Stimulated activated naive B cell treated with anti-CD40 and anti-IgM and Interleukin-4, amounts not matched to agents 10 μg/mL and 1 μg/mL and 100 μg/mL, for 72 hours (primary cell): ENCODE measurements at places on chromosomes 2 and 18.

GRCh38 chr2:69214898-69215297 is 172.1 kb downstream of the GFPT1 start:
- H3K27me3 ChIP-seq, result peaks cover 4% of the 10 kb centered on the region
- H3K27ac ChIP-seq, result no peak overlapping the region
- H3K4me3 ChIP-seq, result no peak overlapping the region
- no peak for DNase-seq
- no peaks in the 10 kb centered on the region for H3K36me3 ChIP-seq

DNA sequence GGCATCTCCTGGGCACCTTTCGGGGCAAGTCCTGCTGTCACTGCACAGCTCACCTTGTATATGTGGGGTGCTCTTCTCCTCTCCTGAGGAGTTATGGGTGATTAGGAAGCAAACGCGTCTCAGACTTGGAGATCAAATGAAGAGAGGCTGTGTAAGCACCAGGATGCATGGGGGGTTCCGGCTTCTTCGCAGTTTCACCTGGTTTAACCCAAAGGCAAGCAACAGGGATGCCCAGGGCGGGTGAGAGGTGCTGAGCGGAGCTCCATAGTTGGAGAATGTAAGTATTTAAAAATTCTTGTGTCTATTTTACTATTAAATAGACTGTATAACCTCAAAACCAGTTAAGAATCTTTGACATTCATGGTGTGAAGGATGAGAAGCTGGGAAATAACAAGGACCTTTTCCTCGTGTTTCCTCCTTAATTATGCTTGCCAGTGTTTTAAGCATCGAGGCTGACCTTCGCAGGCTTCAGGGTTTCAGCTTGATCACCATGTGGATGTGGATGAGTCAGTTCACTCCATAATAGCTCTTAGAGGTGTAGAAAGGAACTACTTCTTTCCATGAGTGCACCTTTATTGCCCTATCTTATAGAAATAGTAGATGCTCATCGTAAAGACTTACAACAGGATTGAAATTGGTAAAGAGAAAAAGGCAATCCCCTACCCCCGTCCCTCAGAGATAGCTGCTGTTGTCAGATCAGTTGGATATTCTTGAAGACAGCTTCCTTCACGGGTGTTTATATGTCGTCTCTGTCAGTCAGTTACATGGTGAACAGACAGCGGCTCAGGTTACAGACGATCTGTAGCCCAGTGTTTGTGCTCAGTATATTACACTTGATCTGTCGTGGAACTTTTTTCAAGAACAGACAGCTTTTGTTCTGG is 201.1 kb downstream of the AGAP1 start:
- no peak overlapping the region for H3K4me3 ChIP-seq
- H3K27ac ChIP-seq, result no peak overlapping the region
- H3K4me1 ChIP-seq, result no peaks in the 10 kb centered on the region
- no peaks in the 10 kb centered on the region for H3K36me3 ChIP-seq
- DNase-seq, result no peak

DNA sequence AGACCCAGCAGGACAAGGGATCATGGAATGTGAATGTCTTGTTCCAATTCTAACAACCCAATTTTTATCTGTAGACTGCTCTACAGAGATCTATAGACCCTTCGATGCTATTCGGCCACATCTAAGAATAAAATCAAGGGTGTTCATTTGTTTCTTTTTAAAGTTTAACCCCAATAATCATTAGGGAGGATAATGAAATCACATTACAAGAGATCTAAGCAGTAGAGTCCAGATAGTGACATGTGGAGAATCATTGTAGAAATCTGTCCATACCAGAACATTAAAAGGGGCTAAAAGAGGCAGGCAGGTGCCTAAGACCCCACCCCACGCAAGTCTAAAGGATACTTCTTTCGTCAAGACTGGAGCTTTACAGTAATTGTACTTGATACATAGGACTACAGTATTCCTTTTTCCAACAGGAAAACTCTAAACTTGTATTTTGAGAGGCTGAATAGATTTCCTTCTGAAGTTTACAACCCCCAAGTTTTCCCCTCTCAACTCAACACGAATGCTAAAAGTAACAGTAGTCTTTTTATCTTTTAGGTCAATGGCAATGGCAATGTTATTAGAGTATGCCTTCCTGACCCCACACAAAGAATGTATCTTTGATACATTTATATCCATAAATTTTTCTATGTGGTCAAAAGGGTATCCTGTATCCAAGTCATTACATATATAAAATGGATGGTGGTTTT is 183.7 kb downstream of the TCF4 start:
- DNase-seq, result no peak
- no peak overlapping the region for H3K27ac ChIP-seq
- peaks cover 12% of the 10 kb centered on the region for H3K4me1 ChIP-seq
- no peak overlapping the region for H3K4me3 ChIP-seq
- no peaks in the 10 kb centered on the region for H3K27me3 ChIP-seq
- H3K36me3 ChIP-seq, result peaks cover 4% of the 10 kb centered on the region

GRCh38 chr2:168802859-168803725 is 655 bp downstream of the NOSTRIN start:
- H3K27ac ChIP-seq, result no peak overlapping the region
- no peak overlapping the region for H3K4me3 ChIP-seq
- H3K27me3 ChIP-seq, result no peaks in the 10 kb centered on the region
- H3K36me3 ChIP-seq, result no peaks in the 10 kb centered on the region
- no peak for DNase-seq

DNA sequence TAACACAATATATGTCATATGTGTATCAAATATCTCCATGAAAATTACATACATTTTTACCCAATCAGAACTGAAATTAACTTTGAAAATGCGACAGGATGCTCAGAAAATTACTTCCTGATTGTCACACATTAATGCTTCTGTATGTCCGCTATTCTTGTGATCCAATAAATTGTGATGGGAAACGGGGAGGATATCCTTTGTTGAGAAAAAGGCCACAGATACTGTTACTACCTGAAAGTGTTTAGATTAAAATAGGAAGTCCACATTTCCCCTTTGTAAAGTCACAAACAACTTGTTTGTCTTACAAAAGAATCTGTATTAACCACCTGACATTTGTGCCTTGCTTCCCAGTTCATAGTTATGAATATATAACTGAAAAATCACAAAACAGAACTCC is 62.9 kb downstream of the NOL10 start:
- no peak overlapping the region for H3K4me3 ChIP-seq
- no peak for DNase-seq
- H3K27me3 ChIP-seq, result no peaks in the 10 kb centered on the region
- H3K4me1 ChIP-seq, result peaks cover 6% of the 10 kb centered on the region

DNA sequence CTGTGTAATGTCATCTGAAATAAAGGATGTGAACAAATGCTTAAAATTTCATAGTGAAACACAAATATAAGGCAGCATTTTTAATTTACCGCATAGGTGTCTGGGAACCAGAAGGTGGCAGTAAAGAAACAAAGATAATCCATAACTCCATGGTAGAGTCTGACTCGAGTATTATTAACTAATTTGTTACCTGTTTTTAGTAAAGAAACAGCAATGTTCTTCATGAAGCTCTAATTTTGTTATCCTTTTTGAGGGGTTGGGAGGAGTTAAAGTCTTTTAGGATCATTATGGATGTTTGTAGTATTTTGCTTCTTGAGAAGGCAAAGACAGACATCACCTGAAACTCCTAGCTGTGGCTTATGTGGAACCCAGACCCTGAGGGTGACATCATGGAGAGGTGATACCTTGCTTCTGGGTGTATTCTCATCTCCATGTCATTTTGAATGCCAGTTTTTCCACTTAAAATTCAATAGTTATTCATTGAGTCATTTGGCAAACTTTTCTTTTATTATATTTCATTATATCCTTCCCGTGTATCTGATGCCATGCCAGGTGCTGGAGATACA is 286.2 kb upstream of the EPAS1 start:
- no peaks in the 10 kb centered on the region for H3K4me1 ChIP-seq
- DNase-seq, result no peak
- H3K36me3 ChIP-seq, result peaks cover 63% of the 10 kb centered on the region
- no peak overlapping the region for H3K4me3 ChIP-seq
- no peak overlapping the region for H3K27ac ChIP-seq

- peaks cover 3% of the 10 kb centered on the region for H3K4me1 ChIP-seq
- no peaks in the 10 kb centered on the region for H3K27me3 ChIP-seq
- no peak overlapping the region for H3K4me3 ChIP-seq
- no peak overlapping the region for H3K27ac ChIP-seq
Measured at GRCh38 chr2:127968610-127969339, 59.1 kb downstream of the SAP130 start.

DNA sequence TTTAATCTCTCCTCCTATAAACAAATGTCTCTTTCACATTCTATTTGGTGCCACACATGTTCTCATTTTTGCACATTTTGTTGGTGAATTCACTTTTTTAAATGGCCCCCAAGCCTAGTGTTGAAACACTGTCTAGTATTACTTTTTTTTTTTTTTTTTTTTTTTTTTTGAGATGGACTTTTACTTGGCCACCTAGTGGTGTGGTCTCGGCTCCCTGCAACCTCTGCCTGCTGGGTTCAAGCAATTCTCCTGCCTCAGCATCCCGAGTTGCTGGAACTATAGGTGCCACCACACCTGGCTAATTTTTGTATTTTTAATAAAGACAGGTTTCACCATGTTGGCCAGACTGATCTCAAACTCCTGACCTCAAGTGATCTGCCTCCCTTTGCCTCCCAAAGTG is 273.8 kb upstream of the SLC14A2 start:
- H3K4me3 ChIP-seq, result no peak overlapping the region
- H3K4me1 ChIP-seq, result no peaks in the 10 kb centered on the region

DNA sequence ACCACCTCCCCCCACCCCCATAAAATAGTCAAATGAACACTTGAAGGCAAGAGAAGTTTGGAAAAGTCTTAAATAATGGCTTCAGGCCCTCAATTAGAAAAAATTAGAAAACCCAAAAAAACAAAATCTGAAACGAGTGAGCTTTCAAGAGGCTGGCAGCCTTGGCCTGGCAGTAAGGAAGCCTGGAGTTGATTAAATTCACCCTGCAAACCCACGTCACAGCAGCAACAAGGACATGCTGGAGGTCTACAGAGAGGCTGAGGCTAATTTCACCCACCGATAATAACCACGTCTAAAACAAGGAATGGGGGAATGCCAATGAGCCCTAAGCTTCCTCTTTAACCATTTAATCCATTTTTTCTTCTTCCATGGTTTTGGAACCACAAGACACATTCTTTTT is 122.7 kb upstream of the SMAD7 start:
- peaks cover 4% of the 10 kb centered on the region for H3K36me3 ChIP-seq
- no peaks in the 10 kb centered on the region for H3K4me1 ChIP-seq

- peaks cover 19% of the 10 kb centered on the region for H3K4me1 ChIP-seq
- no peak overlapping the region for H3K27ac ChIP-seq
- H3K4me3 ChIP-seq, result no peak overlapping the region
- peaks cover 26% of the 10 kb centered on the region for H3K27me3 ChIP-seq
- H3K36me3 ChIP-seq, result no peaks in the 10 kb centered on the region
- no peak for DNase-seq
Measured at GRCh38 chr2:217160103-217160743, 300.4 kb upstream of the TNP1 start.

DNA sequence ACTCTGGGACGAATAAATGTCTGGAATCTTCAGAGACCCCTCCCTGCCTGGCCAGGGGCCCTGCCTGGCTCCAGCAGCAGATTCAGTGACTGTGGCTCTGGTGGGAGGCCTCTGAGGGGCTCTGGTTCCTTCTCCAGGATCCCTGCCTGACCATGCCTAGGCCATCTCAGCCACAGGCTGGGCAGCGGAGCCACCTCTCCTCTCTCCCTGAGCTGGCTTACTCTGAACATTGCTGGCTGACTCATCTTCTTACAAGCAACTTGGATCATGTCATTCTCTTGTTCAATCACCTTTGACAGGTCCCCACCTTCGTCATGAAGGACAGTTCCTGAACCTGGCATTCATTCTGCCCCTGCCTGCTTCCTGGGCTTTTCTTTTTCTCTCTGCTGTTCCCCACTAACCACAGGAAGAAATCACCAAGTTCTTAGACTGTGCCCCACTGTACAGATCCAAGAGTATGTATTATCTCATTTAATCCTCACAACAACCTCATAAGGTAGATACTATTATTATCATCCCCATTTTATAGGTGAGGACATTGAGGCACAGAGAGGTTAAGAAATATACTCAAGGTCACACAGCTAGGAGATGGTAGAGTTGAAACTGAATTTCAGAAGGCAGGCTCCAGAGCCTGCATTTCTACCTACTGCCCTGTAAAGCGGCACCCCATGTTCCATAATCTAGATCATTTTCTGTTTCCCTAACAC is 155.5 kb upstream of the SMAD2 start:
- H3K27me3 ChIP-seq, result no peaks in the 10 kb centered on the region
- DNase-seq, result no peak
- no peaks in the 10 kb centered on the region for H3K36me3 ChIP-seq
- H3K4me1 ChIP-seq, result no peaks in the 10 kb centered on the region

GRCh38 chr18:21163647-21164547 is 52.3 kb upstream of the ROCK1 start:
- no peaks in the 10 kb centered on the region for H3K4me1 ChIP-seq
- H3K27me3 ChIP-seq, result peaks cover 10% of the 10 kb centered on the region
- H3K4me3 ChIP-seq, result no peak overlapping the region
- no peak overlapping the region for H3K27ac ChIP-seq
- no peaks in the 10 kb centered on the region for H3K36me3 ChIP-seq

GRCh38 chr2:213443921-213444320 is 159.7 kb downstream of the SPAG16 start:
- no peaks in the 10 kb centered on the region for H3K27me3 ChIP-seq
- H3K27ac ChIP-seq, result no peak overlapping the region
- no peaks in the 10 kb centered on the region for H3K4me1 ChIP-seq

GRCh38 chr2:8876628-8877027 is 39.2 kb upstream of the KIDINS220 start:
- peaks cover 5% of the 10 kb centered on the region for H3K36me3 ChIP-seq
- no peak overlapping the region for H3K27ac ChIP-seq
- peaks cover 3% of the 10 kb centered on the region for H3K4me1 ChIP-seq
- H3K4me3 ChIP-seq, result no peak overlapping the region

DNA sequence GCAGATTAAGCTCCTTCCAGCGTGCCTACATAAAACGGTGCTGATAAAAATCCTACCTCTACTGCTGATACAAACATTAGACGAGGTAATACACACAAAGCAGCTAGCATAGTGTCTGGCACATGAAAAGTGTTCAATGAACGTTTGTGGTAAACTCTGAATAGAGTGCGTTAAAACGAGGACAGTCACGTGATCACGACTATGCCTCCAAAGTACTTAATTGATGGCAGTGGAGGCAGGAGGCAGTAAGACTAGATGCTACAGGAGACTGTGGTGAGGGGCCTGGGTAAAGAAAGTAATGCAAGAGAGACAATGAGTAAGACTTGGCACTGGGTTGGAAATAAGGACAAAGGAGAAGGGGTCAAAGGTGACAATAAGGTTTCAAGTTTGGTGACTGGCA is 32.1 kb upstream of the LHCGR start:
- H3K27me3 ChIP-seq, result peaks cover 8% of the 10 kb centered on the region
- no peak overlapping the region for H3K27ac ChIP-seq
- H3K4me3 ChIP-seq, result no peak overlapping the region
- H3K4me1 ChIP-seq, result no peaks in the 10 kb centered on the region
- DNase-seq, result no peak
- no peaks in the 10 kb centered on the region for H3K36me3 ChIP-seq

DNA sequence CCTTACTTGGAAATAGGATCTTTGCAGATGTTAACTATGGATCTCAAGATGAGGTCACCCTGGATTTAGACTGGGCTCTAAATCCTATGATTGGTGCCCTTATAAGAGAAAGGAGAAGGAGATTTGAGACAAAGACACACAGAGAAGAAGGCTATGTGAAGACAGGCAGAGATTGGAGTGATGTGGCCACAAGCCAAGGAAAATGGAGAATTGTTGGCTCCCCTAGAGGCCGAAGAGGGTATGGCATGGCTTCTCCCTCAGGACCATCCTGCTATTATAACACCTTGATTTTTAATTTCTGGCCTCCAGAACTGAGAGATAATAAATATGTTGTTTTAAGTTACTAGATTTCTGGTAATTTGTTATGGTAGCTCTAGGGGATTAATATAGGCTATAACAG is 7.6 kb downstream of the CYBRD1 start:
- no peak overlapping the region for H3K27ac ChIP-seq
- H3K27me3 ChIP-seq, result peaks cover 9% of the 10 kb centered on the region
- no peaks in the 10 kb centered on the region for H3K36me3 ChIP-seq
- no peak overlapping the region for H3K4me3 ChIP-seq
